ENCODE measurements at places on chromosomes 6 and 20. TPM values are rescaled to one million over a fixed set of nuclear protein-coding genes. Genes with fewer than 3 reads are reported as not detected.

Gene DEFB127
- not detected for total RNA-seq

Gene LY6G6F
- total RNA-seq: not detected

Gene TMEM74B
- not detected for total RNA-seq

Gene SMLR1
- not detected for total RNA-seq

Gene ETV7
- not detected for total RNA-seq

Gene CST7
- 0.37 TPM for total RNA-seq

Gene KCNB1
- 44.1 TPM for total RNA-seq

Gene PRKN
- 12.4 TPM for total RNA-seq

Gene PAK5
- total RNA-seq: not detected

Gene CPXM1
- 1.9 TPM for total RNA-seq

Gene SNAI1
- 1.1 TPM for total RNA-seq

Gene ADGRB3
- 9.8 TPM for total RNA-seq

Gene CCDC170
- 0.78 TPM for total RNA-seq

Gene MYO6
- total RNA-seq: 11.0 TPM

Gene GMNN
- total RNA-seq: 3.3 TPM

Gene HCRTR2
- total RNA-seq: not detected

Gene BEND6
- total RNA-seq: 3.6 TPM

Gene PRSS35
- total RNA-seq: 0.47 TPM

Gene ENPP4
- 35.2 TPM for total RNA-seq

Gene C4B
- total RNA-seq: 259 TPM

Gene PTK6
- total RNA-seq: 0.13 TPM

Gene TMC2
- not detected for total RNA-seq

Gene LY6G5B
- 0.10 TPM for total RNA-seq

Gene MAFB
- total RNA-seq: 17.0 TPM

Gene PXDC1
- total RNA-seq: 157 TPM

Gene RPS6KA2
- 55.4 TPM for total RNA-seq

Gene OGFR
- 59.1 TPM for total RNA-seq

Gene SUMO4
- total RNA-seq: not detected

Gene RBBP8NL
- total RNA-seq: not detected

Gene BPI
- not detected for total RNA-seq

Gene TREM1
- total RNA-seq: 5.5 TPM

Gene OPRM1
- total RNA-seq: 0.27 TPM

Gene HLA-DPB1
- 86.3 TPM for total RNA-seq

Gene FLOT1
- total RNA-seq: 104 TPM

Gene GJA1
- total RNA-seq: 288 TPM
